ENCODE measurements at places on chromosomes 12 and 14.

DNA sequence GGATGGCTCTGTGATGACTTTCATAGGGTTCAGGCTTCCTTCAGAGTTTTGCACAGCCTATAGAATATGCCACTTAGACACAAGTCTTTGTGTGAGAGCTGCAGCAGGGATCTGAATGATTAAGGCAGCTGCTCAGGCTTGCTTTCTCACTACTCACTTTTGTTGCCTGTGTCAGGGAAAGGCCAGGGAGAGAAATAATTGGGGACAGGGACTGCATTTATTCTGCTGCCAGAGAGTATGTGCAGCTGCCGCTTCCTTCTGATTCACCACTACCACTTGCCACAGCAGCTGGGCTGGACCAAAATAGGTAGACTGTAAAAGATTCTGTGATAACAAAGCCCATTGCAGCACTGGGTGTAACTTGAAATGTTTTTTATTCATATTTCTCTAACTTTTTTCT is 49.7 kb downstream of the TRMT5 start:
- no peak for DNase-seq

GRCh38 chr14:51929166-51929565 is 60.2 kb upstream of the RTRAF start:
- no peak for DNase-seq

- no peak for DNase-seq
Observed at GRCh38 chr14:75138492-75138891, 11.6 kb upstream of the NEK9 start.

DNA sequence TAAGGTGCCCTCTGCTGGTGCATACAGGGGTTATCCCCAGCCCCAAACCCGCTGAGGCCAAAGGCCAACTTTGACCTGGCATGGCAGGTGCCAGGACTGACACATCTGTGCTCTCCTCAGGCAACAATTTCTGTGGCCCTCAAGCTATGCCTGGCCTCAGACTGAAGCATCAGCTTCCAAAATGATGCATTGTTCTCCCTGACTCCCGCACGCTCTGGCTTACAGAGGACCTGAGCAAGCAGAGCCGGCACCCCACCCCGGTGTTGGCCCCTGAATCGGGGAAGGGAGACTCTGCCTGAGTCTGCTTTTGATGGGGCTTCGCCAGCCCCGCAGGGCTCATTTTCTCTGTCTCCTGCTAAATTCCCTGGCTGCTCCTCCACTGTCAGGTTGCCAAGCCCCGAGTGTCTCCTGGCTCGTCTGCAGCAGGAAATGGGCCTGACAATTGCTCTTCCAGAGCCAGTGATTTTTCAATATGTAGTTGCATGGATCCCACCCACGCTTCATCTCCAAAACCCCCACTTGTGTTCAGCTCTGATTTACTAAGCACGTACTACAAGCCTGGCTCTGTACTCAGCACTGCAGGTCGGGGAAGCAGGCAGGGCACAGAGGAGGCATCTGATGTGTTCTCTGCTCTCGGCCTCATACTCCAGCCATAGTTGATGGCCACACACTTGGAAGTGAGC is 126.1 kb downstream of the SLC38A6 start:
- DNase-seq = no peak

DNA sequence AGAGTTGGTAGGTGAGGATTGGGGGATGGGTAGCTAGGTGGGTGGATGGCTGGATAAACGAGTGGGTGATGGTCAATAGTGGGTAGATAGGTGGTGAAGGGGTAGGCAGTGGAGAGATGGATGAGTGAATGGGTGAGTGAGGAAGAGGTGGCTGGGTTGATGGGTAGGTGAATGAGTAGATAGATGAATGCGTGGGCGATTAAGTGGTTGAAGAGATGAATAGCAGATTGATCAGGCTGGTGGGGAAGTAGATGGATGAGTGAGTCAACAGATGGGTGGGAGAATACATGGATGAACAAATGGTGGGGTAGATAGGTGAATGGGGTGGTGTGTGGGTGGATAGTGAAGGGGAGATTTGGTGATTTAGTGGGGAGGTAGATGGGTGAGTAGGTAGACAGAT is 51.1 kb downstream of the SYNE3 start:
- DNase-seq = no peak

- DNase-seq = no peak
Observed at GRCh38 chr12:63037746-63038712, 103.1 kb upstream of the PPM1H start.

- DNase-seq = no peak
Observed at GRCh38 chr12:130636370-130636769, 79.7 kb downstream of the RIMBP2 start.

DNA sequence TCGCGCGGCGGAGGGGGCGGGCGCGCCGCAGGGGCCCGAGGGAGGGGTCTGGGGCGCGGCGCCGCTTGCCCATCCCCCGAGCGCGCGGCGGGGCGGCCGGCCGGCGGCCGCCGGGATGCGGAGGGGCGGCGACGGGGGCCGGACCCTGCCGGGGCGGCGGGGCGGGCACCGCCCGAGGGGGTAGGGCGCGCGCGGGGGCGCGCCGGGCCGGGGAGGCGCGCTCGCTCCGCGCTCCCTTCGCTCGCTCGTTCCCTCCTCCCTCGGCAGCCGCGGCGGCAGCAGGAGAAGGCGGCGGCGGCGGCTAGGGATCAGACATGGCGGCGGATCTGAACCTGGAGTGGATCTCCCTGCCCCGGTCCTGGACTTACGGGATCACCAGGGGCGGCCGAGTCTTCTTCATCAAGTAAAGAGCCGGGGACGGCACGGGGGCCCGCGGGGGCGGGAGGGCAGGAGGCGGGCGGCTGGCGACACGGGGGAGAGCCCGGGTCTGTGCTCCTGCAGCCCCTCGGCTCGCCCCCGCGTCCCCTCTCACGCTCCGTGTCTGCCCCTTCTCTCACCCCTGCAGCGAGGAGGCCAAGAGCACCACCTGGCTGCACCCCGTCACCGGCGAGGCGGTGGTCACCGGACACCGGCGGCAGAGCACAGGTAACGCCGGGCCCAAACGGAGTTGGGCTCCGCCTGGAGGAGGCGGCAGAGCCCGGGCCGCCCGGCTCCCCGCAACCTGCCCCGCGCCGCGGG is at the start of gene PLEKHA5:
TSS of gene PLEKHA5 (plus strand) at position 248 of the 738 bp plus-strand sequence. CDS start at position 315, 67 bp downstream.
- DNase-seq = peak; percentile 66

GRCh38 chr14:50524060-50524459 is 8.3 kb downstream of the MAP4K5 start:
- no peak for DNase-seq

GRCh38 chr12:132717531-132718387 is 7.1 kb downstream of the PGAM5 start:
- no peak for DNase-seq

DNA sequence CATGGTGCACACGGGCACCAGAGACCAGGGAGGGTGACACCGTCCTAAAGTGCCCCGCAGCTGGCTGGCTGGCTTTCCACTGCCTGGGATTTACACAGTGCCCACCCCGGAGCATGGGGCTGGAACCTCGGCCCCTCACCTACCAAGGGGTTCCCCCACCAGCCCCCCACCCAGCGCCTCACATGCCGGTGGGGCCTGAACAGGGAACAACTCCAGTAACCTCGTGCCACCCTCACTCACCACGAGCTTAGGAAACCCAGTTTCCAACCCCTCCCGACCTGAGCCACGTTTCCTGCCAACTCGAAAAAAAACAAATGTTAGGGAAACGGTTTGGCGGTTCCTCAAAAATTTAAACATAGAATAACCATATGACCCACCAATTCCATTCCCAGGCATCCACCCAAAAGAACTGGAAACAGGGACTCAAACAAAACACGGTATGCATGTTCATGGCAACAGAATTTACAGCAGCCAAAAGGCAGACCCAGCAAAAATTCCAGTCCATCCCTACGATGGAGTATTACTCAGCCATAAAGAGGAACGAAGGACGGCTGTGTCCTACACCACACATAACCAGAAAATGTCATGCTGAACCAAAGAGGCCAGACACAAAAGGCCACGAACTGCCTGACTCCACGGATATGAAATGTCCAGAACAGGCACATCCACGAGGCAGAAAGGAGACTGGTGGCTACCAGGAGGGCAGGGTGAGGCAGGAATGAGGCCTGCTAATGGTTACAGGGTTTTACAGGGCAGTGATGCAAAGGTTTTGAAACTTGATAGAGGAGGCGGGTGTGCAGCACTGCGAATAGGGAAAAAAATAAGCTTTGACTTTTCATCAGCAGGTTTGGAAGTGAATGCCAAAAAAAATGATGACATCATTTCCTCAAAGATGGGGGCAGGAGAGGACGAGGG is 68.9 kb downstream of the NCOR2 start:
- no peak for DNase-seq

DNA sequence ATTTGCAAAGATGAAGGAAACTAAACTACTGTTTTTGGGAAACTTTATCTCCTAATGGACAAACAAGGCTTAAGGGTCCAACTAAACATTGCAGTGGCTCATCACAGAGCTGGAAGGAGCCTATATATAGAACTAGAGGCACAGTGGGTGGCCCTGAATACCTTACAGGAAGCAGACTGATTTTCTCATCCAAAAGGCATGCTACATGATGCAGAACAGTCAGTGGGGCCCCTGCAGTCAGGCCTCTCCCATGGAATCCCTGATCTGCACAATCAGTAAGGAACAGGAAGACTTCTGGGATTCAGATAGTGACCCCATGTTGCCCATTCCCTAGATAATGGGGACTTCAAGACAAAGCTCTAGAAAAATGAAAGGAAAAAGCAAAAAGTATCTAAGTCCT is 1.9 kb upstream of the LLPH start:
- no peak for DNase-seq

DNA sequence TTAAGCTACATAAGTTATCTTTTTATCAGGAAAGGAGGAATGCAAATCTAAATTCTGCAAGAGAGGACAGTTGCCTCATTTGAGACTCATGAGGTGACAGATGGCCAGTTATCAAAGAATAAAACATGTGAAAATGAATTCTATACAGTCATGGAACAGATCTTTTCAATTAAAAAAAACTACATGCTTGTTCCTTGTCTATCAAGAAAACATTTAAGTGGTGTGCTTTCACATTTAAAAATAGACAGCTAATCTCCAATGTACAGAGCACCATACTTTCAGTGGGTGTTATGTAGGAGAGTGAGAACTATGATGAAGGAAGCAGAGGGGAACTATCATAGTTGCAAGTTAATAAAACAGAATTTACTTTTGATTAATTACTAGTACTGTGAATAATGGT is 76.7 kb upstream of the TTC7B start:
- DNase-seq = no peak

DNA sequence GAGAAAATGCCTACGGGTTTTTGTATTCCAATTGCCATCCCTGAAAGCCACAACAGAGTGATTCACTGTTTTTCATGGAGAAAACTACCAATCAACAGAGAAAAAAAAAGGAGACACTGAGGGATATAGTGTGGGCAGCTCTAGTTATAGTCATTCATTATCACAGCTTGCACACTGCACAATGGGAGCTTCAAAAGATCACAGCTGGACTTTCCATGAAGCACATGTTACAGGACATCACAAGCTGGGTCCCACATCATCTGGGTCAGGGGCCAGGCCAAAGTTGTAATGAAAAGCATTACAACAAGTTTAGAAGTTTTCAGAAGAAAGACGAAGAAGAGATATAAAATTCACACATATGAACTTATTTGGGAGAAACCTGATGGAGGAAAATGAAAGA is 41.5 kb downstream of the RERG start:
- no peak for DNase-seq

DNA sequence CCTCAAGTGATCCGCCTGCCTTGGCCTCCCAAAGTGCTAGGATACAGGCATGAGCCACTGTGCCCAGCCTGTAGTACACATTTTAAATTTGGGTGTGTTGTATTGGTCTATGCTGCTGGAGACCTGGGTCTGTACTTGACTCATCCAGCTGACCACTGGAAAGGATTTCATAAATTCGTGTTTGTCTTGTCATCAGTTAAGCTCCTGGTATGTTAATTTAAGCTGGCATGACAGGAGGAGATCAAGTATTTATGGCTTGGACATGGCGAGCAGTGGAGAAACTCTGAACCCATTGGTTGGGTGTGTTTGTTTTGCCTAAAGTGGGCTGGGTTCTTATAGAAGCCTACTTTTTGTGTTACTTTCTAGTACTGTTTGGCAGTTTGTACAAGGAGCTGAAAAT is 24.2 kb downstream of the YY1 start:
- DNase-seq = no peak

DNA sequence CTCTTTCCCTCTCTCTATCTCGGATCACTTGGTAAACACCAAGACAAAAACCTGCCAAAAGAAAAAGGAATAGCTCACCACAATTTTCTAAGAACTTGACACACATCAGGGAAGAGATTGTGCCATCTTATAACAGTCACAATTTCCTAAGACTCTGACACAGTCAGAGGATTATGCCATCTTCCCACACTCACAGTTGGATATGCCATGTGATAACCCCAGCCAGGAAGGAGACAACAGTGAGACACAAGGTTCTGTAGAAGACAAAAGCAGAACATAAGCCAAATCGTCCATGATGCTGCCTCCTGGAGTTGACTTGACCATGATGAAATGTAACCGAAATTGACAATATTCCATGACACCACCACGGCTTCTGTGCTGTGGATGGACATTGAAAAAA is 2.8 kb upstream of the CLEC9A start:
- no peak for DNase-seq

DNA sequence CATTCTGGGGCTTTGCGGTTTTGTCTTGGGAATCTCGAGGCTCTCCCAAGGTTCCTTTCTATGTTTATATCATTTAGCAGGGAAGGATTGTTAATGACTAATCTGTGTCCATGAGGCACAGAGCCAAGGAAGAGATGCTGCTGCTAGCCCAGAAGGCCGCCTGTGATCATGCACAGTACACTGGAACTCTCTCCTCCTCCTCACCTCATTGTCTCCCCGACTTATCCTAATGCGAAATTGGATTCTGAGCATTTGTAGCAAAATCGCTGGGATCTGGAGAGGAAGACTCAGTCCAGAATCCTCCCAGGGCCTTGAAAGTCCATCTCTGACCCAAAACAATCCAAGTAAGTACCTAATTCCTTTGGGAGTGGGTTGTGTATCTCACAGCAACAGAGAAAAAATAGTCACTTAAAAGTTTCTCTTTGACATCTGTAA is at the start of gene NR1H4:
TSS of gene NR1H4 (plus strand) at position 151 of the 435 bp plus-strand sequence. CDS start 19,458 bp downstream, outside the sequence.
- DNase-seq = no peak

GRCh38 chr12:132396657-132397056 is 67.3 kb upstream of the GALNT9 start:
- no peak for DNase-seq

DNA sequence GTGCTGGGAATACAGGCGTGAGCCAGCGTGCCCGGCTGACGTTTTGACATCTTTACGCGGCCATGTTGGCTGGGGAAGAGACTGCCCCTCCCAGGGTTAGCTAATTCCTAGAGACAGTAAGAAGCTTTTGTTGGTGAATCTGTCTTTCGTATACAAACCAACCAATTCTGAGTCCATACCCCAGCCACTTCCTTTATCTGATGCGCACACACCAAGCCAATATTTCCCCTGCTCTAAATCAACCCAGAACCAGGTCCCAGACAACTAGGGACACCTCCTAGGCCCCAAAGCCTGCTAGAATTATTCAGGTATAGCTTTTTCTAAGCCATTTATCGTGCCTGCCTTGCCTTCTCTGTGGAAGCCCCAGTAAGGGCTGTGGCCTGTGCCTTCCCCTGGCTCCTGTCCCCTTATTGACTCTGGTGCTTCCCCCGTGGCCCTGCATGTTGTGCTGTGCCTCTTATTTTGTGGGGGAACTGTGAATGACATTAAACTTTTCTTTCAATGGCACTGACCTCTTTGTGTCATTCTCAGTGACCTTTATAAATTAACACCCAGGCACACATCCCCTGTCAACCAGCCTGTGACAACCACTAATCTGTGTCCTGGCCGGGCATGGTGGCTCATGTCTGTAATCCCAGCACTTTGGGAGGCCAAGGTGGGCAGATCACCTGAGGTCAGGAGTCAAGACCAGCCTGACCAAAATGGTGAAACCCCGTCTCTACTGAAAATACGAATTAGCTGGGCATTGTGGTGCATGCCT is 10.7 kb upstream of the EVL start:
- DNase-seq = no peak

- no peak for DNase-seq
Observed at GRCh38 chr14:82549306-82549990, 1015.8 kb upstream of the SEL1L start.

Data from thymus (tissue), 14 donors.